Activated naive CD8-positive, alpha-beta T cell treated with anti-CD3 and anti-CD28 coated beads for 36 hours (primary cell): ENCODE measurements at places on chromosomes 7 and 10. TPM values are rescaled to one million over a fixed set of nuclear protein-coding genes. Genes with fewer than 3 reads are reported as not detected.

The AOAH gene
- total RNA-seq: 7.1 TPM

The NEBL gene
- 0.82 TPM for total RNA-seq

The APBB1IP gene
- 66.3 TPM for total RNA-seq

DNA sequence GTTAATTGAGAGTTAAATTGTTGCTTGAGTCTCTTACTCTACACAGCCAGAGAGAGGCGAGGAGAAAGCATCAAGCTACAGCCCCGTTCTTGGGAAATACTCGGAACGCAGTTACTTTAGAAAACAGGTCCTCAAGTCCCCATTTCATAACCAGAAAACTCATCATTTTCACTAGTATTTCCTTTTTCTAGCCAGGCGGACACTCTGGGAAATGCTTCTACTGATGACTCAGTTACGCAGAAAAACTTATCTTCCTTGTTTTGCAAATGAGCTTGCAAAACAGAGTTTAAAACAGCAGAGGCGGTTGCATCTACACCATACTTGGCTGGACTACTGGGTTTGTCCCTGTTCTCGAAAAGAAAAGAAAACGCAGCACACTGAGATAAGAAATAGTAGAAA is 111.4 kb upstream of the FGFR2 start:
- DNase-seq: no peak

- no peak for DNase-seq
Observed at GRCh38 chr7:158472596-158472995, 115.0 kb downstream of the PTPRN2 start.

GRCh38 chr10:3805791-3806461 is 20.9 kb upstream of the KLF6 start:
- no peak for DNase-seq

The PDE1C gene
- not detected for total RNA-seq

- DNase-seq: no peak
Observed at GRCh38 chr10:23523251-23523650, 84.4 kb downstream of the OTUD1 start.

The ZNF488 gene
- total RNA-seq: 0.33 TPM

The OPN1SW gene
- not detected for total RNA-seq

The CNPY1 gene
- total RNA-seq: not detected

GRCh38 chr7:93461350-93461749 is 113.2 kb downstream of the CALCR start:
- DNase-seq: no peak

The EVX1 gene
- not detected for total RNA-seq

DNA sequence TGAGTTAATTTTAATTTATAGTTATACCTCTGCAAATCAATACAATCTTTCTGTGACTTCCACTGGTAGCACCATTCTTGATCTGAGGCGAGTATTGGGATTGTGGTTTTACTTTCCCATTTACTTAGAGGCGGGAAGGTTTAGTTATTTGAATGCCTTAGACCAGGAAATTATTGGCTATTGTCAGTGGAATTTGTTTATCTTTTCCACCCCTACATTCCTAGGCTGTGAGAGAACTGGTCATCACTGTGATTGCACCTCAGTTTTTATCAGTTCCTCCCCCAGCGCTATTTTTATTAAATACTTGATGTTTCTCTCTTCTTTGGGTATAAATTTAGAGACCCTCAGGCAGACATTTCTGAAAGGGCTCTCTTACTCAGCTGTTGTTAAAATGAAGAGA is 29.9 kb downstream of the CDK14 start:
- no peak for DNase-seq

The FAM131B gene
- total RNA-seq: 2.0 TPM

DNA sequence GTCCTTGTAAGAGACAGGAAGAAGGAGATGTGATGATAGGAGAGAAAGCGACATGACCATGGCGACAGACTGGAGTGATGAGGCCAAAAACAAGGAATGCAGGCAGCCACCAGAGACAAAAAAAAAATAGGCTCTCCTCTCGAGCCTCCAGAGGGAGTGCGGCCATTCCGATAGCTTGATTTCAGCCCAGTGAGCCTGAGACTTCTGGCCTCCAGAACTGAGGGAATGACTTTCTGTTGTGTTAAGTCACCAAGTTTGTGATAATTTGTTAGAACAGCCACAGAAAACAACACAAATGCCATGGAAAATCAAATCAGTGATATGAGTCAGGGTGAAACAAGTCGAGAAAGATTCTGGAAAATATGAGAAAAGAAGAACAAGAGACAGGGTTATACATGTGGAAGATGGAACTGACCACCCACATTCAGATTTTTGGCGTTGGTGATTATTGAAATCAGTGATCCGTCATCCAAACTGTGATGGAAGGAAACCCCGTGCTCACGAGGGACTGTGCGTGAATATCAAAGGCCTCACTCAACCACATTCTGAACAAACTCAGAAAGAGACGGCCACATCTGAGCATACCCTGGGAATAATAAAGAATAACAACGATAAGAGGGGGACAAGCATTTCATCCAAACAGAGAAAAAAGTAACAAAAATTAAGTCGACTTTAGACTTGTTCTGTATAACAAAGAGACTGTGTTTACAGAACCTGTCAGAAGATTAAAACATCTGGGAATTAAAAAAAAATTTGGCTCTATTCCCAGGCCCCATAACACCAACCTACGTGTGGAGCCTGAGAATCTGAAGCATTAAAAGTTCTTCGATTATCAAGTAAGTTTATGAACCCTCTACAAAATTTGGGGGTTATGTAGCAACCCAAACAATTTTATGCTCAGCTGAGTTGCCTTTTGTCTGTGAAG is 72.1 kb downstream of the EEPD1 start:
- DNase-seq: no peak

GRCh38 chr7:12481722-12482121 is 78.1 kb upstream of the VWDE start:
- no peak for DNase-seq

DNA sequence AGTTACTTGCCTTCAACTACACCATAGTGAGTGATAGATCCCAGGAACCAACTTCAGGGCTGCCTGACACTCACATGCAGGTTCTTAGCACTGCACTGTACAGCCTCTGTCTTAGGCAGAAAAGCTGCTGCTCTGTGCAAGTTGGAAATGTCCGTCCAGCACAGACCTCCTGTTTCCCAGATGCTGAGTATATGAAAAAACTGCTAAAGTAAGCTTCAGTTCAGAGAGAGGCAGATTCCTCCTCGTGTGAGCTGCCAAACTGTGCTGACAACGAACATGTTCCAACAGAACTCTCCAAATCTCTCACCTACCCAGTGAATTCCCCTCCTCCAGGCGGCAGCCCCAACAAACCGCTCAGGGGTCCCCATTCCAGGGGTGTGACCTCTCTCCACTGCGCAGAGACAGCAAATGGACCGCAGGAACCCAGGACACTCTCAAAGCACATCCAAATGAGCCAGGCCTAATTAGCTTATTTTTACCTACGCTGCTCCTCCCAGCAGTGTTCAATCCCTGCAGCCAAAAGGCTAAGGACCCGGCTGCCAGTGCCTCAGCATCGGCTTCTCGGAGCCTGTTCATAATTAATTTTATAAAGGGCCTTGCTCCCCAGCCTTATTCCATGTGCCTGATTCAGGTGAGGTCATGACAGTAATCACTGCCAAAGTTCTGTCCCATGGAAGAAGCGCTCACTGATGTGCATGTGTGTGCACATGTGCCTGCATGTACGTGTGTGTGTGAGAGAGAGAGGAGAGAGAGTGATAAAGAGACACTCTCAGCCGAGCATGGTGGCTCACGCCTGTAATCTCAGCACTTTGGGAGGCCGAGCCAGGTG is 159.5 kb upstream of the AUTS2 start:
- DNase-seq: no peak

The LOXL4 gene
- total RNA-seq: not detected

The NPFFR1 gene
- not detected for total RNA-seq

DNA sequence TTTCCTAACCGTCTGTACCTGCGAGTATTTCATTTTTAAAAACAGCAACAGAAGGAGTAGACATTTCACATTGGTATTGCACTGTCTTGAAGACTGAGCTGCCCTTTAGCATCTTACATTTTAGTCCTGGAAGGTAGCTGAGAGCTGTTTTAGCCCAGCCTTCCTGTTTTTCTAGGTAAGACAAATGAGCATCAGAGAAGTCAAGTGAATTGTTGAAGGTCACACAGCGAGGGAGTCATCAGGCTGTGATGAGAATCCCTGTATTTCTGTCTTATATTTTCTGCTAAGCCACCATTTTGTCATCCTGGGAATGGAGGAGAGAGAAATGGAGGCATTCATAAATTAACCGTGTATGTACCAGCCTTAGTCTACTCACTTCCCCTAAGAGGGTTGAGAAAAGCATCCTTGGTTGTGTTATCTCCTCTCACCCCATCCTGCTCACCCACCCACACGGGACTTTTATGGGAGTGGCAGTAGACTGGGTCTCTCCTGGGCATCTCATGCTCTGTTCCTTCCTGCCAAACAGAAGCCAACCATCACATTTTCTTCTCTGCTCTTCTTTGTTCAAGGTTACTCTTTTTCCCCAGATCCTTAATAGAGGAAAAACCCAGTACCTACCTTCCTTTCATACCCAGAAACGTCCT is 8.5 kb downstream of the RBM20 start:
- no peak for DNase-seq

DNA sequence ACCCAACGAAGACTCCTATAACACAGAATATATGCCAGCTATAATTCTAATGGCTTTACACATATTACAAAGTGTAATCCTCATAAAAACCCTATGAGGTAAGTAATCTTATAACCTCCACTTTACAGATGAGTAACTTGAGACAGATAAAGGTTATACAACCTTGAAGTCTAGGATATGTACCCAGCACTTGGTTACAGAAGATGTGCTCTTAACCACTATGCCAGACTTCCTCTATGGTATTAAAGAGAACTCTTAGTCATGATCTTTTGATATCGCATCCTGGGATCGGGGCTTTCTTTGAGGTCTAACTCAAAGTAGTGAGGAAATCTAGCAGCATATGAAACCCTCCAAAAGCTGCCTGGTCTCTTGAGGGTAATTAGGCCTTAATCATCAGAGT is 319.2 kb upstream of the LRRN3 start:
- DNase-seq: no peak

The MRC1 gene
- 0.06 TPM for total RNA-seq
